ENCODE measurements at places on chromosomes 13 and 19.
A peak's percentile ranks its signal among the peaks of the same experiment; 100 is the strongest.

DNA sequence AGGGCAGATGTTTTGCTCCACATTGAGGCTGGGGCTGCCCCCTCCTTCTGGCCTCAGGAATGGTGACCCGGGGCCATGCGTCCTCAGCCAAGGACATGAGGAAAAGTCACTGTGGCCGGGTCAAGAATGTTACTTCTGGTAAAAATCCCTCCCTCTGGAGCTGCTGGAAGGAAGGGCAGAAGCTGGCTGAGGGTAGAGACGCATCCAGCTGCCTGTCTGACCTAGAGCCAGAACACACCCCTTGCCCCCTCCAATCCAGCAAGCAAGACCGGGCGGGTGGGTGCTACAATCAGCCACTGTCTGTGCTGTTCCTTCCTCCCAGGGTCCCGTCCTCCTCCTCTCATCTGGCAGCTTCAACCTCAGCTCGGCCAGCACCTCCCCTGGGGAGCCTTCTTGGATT, 59.0 kb downstream of the PTPRS start:
- ATAC-seq = no peak

DNA sequence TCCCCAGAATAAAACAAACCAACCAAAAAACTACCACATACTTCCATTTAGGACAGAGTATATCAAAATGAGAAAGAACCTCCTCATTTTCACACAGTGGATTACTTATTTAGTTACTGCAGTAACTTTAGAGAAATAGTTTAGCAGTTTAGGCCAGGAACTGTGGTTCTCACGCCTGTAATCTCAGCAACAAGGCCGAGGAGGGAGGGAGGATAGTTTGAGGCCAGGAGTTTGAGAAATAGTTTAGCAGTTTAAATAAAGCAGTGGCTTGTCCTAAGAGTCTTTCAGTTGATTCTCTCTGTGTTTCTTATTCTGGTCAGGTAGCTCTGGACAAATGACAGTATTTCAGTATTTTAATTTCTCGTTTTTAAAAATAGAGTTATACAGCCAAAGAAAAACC, 9.4 kb downstream of the HMGB1 start:
- ATAC-seq = no peak

DNA sequence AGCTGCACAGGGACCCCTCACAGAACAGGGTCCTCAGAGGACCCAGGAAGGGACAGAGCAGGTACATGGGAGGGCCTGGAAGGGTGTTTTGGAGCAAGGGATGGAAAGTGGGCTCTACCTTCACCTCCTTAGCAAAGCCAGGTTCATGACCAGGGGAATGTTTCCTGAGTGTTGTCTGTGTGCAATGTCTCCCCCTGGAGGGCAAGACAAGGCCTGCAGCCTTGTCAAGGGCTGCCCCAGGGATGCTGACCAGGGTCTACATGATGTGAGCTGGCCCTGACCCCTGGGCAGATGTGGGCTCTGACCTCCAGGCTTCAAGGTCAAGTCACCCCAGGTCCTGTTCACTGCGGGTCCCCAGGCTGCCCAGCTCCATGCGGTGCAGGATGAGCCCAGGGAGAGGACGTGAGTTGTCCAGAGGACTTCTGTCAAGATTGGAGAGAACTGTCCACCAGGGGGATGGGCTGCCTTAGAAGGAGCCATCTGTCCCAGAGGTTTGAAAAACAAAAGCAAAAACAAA, 1.0 kb upstream of the CEACAM1 start:
- peak; percentile 75 for ATAC-seq

GRCh38 chr13:82356667-82357410, 1525.4 kb downstream of the SLITRK1 start:
- no peak for ATAC-seq

DNA sequence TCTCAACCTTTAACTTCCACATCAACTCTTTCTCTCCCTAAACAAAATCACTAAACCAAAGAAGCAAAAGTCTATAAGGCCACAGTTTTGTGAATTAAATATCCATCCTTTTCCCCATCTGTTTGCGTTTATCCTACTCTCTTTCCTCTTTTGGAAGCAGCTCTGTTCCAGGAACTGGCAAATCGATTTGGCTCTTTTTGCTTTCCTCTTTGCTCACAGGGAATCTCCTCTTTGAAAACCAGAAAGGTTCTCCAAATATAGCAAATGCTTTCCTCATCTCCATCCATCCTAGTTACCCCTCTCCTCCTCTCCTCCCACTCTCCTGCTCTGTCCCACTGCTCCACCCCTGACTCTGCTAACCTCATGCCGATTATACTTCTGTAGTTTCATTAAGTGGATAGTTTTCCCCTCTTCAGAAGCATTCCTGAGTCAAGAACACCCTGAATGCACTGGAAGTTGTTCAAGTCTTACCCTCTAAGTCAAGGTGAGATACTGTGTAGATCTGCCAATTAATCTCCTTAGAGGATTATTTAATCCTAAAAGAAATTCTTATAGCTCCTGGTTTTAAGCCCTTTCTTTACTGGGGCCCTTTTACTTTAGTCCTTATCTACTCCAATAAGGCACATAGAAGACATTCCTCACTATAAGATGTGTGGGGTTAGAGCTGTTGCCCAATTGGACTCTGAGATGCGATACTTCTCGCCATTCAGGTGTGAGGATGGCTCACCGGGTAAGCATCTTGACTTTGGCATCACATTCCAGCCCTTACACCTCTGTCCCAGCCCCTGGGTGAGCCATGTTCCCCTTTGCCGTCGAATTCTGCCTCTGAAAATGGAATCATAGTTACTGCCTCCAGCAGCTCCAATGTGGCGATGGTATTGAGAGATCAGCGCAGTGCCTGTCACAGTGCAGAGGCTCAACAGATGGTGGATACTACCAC, 67.6 kb downstream of the COL4A2 start:
- no peak for ATAC-seq

DNA sequence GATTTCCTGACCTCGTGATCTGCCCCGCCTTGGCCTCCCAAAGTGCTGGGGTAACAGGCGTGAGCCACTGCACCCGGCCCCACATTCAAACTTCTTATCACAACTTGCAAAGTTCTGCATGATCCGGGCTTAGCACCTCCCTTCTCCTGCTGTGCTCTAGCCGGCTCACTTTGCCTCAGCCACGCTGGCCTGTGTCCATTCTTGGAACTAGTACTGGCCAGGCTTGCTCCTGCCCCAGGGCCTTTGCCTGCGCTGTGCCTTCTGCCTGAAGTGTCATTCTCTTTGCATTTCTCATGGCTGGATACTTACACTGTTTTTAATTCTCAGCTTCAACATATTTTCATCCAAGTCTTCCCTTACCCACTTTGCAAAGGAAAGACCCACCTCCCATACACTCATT, 29.9 kb downstream of the CACNG6 start:
- no peak for ATAC-seq

GRCh38 chr13:41706152-41706551, 248.8 kb downstream of the RGCC start:
- no peak for ATAC-seq

DNA sequence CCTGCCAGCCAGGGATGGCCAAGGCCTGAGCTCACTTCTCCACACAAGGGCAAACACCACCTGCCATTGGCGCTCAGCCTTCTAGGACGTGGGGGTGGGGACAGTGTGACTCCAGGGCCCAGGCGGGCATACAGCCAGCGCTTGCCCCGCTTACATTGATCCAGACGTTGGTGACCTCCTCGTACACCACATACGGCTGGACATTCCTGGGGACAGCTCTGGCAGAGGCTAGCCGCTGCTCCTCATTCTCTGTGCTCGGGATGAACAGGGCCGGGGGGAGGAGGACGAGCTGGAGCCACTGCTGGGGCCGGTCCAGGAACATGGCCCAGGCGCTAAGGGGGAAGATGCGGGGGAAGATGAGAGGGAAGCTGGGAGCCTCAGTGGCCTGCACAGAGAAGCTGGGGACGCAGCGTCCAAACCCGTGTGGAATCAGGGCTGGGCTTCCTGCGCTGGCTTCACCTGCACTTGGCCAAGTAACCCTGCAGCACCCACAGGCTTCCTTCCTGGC, 25.1 kb upstream of the MYDGF start:
- no peak for ATAC-seq

DNA sequence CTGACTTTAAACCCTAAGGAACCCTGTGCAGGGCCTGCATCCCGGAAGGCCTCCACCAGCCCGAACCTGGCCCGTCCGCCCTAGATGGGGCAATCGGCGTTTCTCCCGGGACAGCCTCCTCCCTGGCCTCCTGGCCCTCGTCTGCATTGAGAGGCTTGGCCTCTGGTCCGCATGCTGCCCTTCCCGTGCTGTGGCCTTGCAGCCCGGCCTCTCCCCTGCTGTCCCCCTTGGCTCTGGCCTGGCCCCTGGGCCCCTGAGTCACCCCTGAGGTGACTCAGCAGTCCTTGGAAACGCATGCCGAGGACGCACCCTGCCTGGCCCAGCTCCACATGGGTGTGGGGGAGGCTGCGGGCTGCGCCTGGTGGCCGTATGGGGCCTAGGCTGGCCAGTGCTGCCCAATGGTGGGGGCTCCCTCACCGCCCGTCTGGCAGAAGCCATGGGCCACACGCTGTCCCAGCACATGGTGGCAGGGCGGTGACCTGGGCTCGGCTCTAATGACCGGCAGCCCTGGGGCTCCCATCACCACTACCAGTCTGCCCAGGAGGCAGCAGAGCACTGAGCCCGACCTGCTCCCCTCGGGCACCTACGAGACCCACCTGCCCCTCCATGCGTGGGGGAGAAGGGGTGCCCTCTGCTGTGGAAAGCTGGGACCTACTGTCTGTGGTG, 25.7 kb downstream of the SH3GL1 start:
- peak; percentile 37 for ATAC-seq

- no peak for ATAC-seq
These were observed 216.4 kb downstream of the POSTN start for GRCh38 chr13:37382146-37382545.

- peak; percentile 1 for ATAC-seq
These were observed 3.1 kb downstream of the TNFSF9 start for GRCh38 chr19:6533746-6534418.

DNA sequence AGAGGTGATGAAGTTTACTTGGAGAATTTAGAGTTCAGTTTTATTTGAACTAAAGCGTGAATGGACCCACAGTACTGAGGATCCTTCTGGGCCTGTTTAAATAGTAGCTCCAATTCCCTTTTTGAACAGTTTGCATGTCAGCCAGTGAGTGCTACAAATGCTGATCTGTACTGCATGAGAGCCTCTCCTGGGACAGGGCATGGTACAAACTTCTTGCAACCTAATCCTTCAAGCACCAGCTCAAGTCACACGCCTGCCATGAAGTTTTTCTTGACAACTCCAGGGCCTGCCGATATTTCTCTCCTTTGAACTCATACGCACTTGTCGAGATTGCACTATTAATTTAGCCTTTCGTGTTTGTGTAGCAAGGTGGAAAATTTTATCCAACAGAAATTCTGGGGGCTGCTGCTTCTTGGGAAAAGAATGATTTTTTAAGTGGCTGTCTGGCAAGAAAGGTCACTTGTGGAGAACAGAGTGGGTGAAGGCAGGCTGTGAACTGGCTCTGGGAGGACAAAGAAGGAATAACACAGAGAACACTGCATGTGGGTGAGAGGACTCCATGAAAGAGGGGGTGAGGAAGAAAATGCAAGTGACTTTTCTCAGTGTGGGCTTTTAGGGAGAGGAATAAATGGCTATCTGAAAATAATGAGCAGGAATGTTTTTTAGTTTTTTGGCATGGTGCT, 192.5 kb downstream of the NDFIP2 start:
- ATAC-seq = peak; percentile 33

DNA sequence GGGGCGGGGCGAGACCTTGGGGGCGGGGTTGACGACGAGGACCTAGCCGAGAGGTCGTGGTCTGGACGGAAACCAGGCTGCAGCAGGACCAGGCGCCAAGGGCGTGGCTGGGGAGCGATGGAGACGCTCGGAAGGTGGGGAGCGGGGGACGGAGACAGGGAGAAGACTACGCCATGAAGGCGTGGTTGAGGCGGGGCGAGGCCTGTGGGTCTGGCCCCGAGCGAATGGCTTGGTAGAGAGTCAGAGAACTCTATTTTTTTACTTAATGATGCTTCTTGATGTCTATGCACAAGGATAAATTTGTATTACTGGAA, 674 bp upstream of the FBXL12 start:
- ATAC-seq = no peak

DNA sequence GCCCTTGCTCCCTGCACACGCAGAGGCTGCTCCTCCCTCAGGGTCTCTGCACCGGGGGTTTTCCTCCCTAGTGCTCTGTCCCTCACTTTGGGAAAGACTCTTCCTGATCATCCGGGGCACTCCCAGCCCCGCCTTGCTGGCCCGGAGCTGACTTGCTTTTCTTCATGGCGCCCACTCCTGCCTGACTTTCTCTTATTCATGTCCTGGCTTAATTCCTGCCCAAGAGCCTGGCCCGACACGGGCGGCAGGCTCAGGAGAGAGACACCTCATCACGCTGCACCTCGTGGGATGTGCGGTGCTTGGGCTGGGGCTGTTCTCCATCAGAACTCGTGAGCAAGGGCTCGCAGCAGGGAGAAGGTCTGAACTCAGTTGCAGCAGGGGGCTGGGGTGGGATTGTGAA, 11.8 kb upstream of the PLA2G4C start:
- no peak for ATAC-seq

DNA sequence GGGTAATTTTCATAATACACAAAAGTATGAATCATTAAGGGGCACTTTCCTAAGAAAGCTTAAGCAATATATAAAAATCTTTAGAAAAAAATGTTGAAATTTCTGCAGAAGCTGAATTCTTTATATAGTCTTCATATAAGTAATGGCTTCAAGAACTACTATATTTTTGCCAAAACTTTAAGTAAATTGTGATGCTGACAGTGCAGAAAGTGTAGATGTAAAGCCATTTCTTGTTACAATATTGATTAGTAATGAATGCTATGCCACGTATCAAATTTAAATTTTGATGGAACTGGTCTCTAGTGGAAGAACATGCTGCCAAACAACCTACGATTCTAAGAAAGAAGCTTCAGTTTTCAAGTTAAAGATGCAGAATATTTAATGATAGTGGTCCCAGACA, 1210.0 kb downstream of the SLITRK1 start:
- ATAC-seq = no peak

DNA sequence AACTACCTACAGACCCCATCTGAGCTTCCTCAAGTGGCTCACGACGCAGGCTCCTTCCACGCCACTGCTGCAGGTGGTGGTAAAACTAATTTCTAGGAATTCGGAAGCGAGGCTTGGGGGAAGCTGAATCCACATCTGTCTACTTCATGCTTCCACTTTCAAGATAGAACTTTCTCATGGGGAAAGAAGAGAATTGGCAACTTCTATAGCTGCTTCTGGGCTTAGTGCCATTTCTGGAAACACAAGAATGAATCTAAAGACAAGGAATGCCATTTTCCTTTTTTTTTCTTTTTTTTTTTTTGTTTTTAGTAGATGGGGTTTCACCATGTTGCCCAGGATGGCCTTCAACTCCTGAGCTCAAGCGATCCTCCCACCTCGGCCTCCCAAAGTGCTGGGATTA, 2.8 kb upstream of the NLRP12 start:
- no peak for ATAC-seq

DNA sequence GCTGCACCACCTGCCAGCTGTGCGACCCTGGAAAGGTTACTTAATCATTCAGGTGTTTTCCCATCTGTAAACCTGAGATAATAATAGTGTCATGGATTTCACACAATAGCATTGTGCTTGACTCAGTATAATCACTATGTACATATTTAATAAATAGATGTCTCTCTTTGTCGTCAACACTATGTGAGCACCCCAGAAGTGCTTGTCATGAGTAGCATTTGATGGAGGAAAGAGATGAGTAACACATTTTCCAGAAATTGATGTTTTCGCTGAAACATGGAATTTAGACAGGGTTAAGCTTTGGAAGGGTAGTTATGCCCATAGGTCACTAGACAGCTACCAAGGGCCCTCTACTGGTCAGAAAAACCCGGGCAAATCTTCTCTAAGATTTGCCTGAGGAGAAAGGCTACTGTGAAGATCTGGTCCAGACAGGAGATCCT, 9.5 kb upstream of the MBNL2 start:
- no peak for ATAC-seq

- peak; percentile 37 for ATAC-seq
These were observed 62.0 kb upstream of the PDCD5 start for GRCh38 chr19:32519023-32519422.
